ENCODE measurements at places on chromosomes 1 and 21.

DNA sequence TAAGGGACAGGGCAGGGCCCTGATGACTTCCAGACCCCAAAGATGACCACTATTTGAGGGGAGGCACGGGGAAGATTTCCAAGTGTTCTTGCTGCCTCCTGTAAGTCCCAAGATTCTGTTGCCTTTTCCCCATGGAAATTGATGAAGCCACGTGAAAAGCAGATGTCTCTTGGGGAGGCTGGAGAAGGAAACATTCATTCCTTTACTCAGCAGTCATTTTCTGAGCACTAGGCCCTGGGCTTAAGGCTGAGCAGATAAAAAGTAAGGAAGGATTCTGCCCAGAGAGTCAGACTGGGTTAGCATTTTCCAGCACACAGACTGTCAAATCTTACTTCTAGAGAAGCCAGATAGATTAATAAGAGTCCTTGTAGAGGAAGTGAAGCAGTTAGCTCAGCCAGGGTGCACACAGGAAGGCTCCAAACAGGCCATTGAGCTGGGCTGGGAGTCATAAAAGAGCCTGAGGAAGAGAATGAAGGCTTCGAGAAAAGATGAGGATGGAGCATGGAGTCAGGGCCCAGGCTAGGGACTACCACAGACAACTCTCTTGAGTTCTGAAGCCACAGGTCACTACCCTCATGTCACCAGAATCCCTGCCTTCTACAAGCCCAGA is 10.1 kb downstream of the EXTL1 start:
- DNase-seq, result no peak

- DNase-seq, result no peak
Measured at GRCh38 chr1:40712405-40712944, 21.0 kb downstream of the NFYC start.

GRCh38 chr1:108574008-108574407 is 14.1 kb downstream of the EEIG2 start:
- no peak for DNase-seq

GRCh38 chr1:202351725-202352124 is 3.2 kb downstream of the PPP1R12B start:
- DNase-seq, result no peak
